ENCODE measurements at places on chromosomes 2 and 18.

DNA sequence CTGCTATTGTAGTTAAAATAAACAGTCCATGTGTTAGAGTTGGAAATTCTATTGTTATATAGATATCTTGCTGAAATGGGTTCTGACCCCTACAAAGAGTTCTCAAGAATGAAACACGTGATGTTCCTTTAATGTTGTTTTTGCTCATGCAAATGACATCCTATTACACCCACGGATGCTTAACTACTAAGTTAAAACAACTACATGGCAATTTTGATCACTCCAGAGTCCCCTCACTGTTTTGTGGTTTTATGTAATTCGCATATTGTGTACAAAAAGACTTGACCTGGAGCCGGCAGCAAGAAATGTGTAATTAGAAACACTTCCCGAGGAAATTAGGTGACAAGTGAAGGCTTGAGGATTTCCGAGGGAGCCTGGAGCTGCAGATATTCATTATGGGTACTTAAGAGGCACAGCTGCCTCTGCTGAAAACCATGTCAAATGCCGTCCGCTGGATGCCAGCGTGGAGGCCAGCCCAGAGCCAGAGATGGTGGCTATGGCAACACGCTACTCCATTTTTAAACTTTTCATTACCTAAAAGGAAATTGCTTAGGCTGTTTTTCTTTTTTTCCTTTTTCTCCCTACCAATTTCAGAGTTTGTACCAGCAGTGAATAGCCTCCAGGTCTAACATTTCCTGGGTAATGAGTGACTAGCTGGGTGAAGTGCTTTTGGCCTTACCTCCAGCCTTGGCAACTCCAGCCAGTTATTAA lies 21.0 kb upstream of the CABLES1 start:
- no peak for DNase-seq

DNA sequence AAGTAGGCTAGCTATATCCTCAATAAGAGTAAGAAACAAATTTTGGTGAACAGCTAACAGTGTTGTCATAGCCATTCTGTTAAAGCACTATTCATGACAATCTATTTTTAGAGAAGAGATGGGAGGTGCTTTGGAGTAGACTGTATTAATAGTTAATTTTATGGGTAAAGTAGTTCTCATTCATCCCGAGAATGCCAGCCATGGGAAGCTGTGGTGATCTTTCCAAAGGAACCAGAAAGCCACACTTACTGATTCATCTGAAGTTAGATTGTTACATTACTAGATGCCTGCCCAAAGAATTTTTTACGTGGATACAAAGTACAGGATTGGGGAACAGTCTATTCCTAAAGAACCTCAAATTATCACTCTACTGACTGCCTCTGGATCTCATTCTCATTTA lies 74.6 kb downstream of the ZRANB3 start:
- no peak for DNase-seq

- no peak for DNase-seq
Measured at GRCh38 chr2:38217401-38218188, 141.6 kb upstream of the CYP1B1 start.

GRCh38 chr2:113155331-113155730 lies 18.4 kb upstream of the PSD4 start:
- no peak for DNase-seq

- no peak for DNase-seq
Measured at GRCh38 chr2:53095227-53095626, 672.4 kb upstream of the CHAC2 start.

DNA sequence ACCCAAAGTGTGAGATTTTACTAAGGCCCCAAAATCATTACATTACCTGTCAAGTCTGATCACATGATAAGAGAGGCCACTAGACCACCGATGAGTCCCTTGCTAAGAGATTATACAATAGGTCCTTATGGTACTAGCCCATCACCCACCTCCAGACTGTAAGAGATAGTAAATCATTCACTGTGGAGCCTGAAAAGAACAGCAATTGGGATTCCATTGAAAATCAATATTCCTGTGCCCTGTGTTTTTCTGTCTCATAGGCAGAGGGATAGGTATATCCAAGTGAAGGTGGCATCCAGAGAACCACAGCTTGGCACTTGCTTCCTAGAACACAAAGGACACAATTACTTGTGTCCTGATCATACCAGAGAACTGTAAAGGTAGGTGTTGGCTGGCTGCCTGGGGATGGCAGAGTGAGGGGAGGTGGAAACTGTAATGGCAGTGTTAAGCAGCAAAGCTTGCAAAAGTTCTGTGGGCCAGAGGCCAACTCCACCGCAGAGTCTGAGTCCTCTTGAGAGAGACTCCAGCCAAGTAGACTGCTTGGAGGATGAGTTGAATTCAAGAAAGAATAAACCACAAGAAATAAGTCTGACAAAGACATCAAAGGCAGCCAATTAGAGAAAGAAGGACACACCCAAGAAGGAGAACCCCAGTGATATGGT lies 102.0 kb upstream of the PIEZO2 start:
- DNase-seq: no peak

DNA sequence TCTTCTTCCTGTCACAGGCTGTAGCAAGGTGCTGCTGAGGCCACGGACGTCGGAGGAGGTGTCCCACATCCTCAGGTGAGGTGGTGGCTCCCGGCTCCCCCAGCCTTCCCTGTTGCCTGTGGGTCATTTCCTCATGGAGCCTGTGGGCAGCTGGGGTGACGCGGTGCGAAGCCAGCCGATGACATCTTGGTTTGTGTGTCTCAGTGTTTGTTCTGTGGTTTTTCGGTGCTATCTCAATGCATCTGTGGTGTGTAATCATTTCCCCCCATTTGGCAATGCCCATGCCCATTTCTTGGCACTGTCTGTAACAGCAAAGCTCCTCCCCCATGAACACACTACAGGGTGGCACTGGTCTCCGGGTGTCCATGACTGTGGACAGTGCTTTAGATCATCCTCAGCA lies 6.6 kb downstream of the D2HGDH start:
- DNase-seq: no peak

DNA sequence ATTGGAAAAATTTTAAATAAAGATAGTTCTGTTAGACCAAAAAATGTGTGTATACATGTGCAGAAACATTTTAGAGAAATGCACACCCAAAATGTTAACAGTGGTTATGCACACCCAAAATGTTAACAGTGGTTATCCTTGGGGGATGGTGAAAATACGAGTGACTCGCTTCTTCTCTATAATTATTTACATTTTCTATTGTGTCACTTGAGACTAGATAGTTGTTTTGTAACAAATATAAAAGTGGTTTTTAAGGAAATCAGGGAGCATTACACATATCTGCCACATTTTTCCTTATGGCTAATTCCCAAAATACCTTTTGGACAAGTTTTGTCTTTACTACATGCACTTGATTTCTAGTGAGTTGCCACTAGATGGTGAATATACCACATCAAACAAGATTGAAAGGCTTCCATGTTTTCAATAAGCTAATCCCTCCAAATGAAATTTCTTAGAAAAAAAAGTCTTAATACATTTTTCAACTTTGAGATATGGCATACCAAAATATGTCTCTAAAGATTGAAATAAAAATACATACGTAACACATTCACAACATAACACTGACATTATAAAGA lies 9.0 kb upstream of the HIBCH start:
- no peak for DNase-seq

- DNase-seq: no peak
Measured at GRCh38 chr2:42575458-42576064, 7.1 kb downstream of the MTA3 start.

DNA sequence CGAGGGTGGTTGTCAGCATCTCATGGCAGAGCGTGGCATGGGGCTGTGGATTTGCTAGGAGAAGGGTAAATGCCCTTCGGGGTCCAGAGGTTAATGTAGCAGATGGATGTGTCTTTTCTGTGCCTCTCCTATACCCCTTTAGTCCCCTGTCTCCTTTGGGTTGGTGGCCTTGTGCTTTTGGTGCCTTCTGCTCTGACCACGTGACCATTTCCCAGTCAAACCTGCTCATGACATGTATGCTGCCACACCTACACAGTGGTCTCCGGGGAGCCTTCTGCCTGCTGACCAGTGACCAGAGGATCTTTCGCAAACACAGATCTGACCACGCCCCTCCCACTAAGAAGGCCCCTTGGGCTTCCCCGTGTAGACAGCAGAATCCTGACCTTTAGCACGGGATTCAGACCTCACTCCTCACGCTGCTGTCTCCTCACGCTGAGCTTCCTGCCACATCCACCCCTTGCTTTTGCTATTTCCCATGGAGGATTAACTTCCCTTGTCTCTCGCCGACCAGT lies 116.2 kb downstream of the ACOXL start:
- DNase-seq: no peak

DNA sequence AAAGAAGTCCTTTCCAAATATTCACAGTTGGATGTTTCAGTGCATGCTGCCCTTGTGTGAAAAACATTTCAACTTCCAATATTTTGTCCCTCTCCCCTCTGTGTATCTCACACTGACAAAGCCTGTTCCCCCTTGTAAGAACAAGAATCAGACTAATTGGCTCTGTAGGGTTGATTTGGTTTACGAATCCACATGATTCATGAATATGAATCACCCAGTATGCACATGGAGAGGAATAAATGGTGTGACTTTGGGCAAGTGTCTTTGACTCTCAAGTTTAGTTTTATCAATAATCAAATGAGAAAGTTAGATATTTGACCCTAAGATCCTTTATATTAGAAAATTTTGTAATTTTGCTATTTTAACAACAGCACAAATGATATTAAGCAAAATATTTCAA lies 9.3 kb upstream of the CDH20 start:
- DNase-seq: no peak

- no peak for DNase-seq
Measured at GRCh38 chr2:111706481-111707001, 177.5 kb downstream of the ANAPC1 start.

- no peak for DNase-seq
Measured at GRCh38 chr2:105746177-105747080, 1.7 kb downstream of the NCK2 start.

DNA sequence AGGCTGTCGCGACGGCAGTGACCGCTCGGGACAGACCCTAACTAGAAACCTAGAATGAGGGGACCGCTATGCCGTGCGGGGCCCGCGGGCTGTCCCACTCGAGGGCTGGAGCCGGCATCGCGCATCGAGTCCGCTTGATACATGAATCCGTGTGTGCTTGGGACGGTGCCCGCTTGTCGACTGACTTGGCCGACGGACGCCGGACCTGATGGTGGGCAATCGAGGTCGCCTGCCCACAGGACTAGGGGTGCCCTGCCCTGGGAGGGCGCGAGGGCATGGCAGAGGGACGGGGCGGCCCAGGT lies 749 bp upstream of the PTMA start:
- no peak for DNase-seq

DNA sequence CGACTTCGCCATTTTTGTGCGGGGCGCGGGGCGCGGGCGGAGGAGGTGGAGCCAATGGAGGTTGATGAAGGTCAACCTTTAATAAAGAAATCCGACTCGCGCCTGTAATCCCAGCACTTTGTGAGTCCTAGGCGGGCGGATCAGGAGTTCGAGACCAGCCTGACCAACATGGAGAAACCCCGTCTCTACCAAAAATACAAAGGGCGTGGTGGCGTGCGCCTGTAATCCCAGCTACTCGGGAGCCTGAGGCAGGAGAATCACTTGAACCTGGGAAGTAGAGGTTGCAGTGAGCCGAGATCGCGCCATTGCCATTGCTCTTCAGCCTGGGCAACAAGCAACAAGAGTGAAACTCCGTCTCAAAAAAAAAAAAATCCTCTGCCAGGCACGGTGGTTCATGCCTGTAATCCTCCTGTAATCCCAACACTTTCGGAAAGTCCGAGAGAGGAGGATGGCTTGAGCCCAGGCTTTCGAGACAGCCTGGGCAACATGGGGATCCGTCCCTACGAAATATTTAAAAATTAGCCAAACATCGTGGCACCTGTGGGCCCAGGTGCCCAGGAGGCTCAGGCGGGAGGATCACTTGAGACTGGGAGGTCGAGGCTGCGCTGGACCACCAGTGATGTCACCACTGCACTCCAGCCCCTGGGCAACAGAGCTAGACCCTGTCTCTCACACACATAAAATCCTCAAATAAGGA lies 493 bp upstream of the PREB start:
- DNase-seq: no peak

DNA sequence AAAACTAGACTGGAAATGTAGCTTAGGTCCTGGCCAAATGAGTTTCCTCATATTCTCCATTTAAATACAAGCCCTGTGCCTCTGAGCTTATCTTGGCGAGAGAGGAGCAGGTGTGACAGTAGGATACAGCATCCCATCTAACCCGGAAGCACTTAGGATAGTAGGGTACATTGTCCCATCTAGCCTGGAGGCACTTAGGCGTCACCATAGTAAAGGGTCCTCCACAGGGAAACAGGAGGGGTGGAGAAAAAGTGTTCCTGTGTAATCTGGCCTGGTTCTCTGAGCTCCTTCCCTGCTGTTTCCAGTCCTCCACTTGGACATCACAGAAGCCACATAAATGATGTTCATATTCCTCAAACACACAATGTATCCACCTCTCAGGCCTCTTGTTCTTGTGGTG lies 301.4 kb downstream of the GALR1 start:
- no peak for DNase-seq

DNA sequence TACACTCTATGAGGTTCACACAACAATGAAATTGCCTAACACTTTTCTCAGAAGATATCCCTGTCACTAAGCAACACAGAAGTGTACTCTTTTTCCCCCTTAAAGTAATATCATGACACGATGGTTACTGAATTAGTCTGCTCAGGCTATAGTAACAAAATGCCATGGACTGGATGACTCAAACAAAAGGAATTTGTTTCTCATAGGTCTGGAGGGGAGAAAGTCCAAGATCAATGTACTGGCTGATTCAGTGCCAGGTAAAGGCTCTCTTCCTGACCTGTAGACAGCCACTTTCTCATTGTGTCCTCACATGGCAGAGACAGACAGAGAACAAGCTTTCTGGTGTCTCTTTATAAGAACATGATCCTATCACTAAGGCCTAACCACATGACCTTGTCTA lies 211.9 kb downstream of the RBM43 start:
- no peak for DNase-seq

DNA sequence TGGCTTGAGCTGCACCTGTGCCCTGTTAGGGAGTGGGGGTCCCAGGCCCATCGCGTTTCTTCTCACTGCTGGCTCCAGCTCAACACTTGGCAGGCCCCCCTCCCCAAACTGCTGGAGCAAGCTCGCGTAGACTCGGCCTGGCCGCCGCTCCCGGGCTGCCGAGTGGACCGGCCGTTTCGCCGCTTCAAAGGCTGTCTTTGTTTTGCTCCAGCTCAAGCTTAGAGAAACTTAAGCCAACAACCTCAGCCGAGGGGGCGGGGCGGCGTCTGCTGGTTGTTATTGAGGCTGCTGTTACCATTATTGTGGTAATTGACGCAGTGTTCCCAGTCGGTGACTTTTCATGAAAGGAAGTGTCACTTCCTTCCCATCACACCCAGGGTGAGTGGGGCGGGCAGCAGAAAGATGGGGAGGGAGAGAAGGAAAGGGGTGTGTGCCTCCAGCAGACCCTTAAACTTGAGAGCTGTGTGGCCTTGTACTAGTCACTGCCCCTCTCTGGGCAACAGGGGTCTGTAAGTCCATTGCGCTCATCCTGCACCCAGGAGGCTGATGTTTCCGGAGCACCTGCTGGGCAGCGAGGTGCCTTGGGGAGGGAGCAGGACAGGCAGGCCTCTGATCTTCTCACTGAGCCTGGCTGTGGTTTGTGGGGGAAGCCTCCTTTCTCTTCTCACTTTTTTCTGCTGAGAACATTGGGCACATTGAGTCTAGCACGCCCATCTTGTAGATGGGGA lies 2.1 kb downstream of the ARID5A start:
- DNase-seq: no peak

Measured in NCI-H2171 (cell line).